ENCODE measurements at places on chromosomes 12 and 14.

- no peak for DNase-seq
These were observed 193.9 kb upstream of the DDHD1 start for GRCh38 chr14:53346988-53347387.

DNA sequence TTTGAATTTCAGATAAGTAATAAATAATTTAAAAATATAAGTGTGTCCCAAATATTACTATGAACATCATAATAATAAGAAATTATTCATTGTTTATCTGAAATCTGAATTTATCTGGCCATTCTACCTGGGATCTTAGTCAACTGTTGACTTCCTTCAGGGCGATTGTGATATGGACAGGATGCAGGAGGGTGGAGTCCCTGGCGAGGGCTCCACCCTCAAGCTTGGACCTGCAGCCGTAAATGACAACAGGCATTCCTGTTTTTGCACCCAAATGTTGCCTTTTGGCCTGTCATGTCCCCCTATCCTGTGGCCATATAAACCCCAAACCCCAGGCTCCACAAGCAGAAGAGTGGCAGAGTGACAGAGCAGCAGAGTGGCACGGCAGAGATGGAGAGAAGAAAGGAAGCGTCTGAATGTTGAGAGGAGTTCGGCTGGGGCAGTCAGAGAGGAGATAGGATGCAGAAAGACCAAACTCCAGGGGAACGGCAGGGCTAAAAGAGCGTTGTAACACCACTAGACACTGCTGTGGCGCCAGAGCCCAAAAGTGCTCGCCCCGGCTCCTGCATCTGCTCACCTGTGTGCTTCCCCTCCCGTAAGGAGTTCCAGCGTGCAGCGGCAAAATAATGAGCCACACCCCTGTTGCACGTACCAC lies 39.4 kb upstream of the FUT8 start:
- no peak for DNase-seq

DNA sequence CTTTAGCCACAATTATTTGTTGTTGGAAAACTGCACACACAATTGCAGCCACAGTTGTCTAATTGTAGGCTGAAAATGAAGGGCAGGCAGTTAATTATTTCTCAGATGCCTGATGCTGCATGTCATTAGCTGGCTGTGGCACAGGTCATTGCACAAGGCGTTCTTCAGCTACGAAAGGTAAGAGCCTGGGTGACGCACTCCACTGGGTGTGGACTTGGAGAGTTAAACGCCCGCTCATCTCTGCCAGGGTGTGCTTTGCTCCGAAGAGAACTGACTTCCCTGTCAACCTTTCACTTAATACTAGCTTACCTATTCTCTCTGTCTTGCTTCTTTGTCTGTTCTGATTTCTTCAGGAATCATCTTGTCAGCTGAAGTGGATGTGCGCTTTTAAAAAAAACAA lies 91.4 kb upstream of the CPM start:
- DNase-seq: no peak

DNA sequence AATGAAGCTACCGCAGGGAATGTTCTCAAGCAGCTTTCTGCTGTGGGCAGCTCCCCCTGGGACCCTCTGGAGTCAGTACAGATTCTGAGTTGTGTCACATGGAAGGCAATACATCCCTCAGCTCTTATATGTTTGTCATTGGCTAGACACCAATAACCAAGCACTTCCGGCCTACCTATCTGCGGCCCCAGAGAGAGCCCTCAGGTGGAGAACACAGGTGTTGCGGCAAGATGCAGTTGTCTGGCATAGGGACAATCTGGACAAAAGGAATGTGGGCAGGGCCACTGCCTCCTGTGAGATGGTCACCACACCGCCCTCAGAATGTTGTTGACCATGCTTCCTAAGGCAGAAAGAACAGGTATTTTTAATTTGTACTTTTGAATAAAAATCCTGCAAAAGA lies 118.7 kb downstream of the BRMS1L start:
- DNase-seq: no peak

DNA sequence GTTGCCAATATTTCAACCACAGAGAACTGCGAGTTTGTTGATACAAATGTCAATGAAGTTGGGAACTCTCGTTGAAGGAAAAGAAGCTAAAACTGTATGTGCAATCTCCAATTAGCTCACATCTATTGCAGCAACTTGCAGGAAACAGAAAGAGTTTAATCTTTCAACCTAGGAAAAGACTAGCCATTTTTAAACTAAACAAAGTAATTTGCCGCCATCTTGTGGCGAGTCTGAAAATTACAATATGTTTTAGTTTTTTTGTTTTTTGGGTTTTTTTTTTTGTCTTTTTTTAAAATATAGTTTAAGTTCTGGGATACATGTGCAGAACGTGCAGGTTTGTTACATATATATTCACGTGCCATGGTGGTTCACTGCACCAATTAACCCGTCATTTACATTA lies 131.2 kb upstream of the FOXG1 start:
- DNase-seq: no peak

GRCh38 chr14:74515891-74516412 lies 22.4 kb downstream of the ISCA2 start:
- no peak for DNase-seq

GRCh38 chr12:49330032-49330619 lies 6.9 kb downstream of the C1QL4 start:
- DNase-seq: no peak

DNA sequence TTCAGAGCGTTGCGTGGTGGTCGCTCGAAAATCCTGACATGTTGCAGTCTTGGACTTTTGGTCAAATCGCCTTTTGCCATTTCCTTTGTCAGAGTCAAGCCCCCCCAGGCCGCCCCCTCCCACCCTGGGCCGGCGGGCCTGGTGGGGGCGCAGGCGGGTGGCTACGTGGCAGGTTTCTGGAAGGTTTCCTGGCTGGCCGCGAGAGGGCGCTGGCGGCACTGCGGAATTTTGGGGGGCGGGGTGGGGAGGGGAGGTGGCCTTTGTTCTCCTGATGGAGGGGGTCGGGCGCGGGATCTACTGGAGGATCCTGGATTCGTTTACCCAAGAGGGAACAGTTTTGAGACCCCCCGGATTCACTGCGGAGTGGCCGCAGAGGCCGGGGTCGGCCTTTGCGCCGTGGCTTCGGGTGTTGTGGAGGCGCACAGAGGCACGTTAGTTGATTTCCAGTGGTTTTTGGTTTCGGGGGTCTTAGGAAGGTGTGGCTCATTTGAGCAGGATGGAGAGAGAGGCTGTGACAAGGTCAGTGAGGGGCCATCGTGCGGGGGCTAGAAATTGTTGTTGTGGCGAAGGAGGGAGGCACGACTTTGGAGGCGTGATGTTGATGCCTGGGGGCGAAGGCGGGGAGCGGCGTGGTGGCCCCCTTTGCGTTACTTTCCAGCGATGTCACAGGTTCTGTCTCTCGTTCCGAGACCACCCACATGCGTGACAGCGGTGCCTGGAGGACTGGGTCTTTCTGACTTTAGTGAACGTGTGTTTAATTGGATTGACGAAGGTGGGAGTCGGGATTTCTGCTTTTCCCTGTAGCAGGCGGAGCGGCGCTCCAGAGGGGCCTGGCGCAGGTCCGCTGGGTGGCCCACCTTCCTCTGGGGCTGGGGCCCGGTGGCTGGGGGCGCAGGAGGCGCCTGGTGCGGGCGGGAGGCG lies 1.4 kb downstream of the MEG3 start:
- DNase-seq: no peak

GRCh38 chr12:3117591-3118015 lies 40.4 kb downstream of the TSPAN9 start:
- DNase-seq: no peak

DNA sequence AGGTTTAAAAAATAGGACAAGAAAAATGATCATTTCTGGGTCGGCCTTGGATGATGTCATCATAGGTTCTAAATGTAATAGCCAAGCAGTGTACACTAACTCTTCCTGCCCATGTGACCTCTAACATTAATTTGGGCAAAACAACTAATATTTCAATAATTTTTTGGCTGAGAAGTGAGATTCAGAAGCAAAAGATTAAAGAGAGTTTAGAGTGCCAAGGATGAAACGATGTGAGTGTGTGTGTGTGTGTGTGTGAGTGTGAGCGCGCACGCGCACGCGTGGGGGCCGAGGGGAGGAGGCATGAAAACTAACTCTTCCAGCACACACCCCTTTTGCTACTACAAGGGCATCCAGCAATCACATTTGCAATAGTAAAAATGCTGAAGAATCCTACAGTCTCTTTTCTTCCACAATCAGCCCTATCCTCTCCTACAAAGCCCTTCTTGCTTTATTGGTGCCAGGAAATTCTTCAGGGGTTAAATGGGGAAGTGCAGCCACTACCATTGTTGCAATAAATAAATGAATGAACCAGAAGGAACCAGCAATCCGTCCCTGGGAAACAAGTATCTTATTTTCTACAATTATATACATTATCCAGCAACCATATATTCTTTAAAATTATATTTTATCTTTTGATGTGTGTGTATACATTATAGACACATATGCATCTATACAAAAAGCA lies 52.9 kb downstream of the PEBP1 start:
- DNase-seq: no peak

Measured in stimulated activated CD4-positive, alpha-beta T cell treated with anti-CD3 and anti-CD28 coated beads, Interleukin-4, amount 100 ng/mL, for 24 hours (primary cell).